Fibroblast of gingiva (primary cell): ENCODE measurements at places on chromosomes 6 and 20.
A peak's percentile ranks its signal among the peaks of the same experiment; 100 is the strongest.

DNA sequence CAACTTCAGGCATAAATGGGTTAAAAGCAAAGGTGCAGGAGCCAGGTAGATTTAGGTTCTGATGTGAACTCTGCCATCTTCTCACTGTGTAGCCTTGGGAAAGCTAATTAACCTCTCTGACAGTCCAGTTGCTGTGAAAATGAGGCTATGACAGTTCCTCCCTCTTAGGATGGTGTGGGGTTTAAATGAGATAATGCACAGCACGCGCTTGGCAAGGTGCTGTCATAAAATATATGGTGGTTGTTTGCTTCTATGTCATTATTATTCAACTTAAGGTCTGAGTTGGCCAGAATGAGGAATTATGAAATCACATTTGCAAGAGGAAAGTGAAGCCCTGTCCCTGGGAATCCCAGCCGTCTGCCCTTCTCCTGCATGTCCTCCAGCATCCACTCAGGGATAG is 15.5 kb upstream of the BCAS1 start:
- DNase-seq, result no peak

GRCh38 chr6:11595903-11596302 is 58.4 kb downstream of the TMEM170B start:
- no peak for DNase-seq

DNA sequence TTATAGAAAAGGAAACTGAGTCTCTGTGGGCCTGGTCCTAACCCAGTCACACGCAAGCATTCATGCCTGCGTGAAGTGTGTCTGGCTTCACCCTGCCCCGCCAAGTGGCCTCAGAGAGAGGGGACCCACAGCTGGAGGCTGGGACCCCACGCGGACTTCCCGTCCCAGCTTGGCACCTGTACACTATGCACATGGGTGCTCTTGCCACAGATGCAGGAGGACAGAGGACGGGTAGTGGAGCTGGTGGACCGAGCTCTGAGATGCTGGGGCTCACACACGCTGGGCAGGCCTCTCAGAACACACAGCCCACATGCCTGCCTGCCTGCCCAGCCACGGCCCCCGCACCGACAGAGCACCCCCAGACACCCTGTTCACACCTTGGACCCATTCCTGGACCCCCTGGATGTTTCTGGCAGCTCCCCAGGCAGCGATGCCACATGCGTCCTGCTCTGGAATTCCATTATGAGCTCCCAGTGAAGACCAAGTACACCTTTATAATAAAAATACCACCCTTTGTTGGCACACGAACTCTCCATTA is 24.9 kb upstream of the SMOC2 start:
- no peak for DNase-seq

- no peak for DNase-seq
Measured at GRCh38 chr6:142489722-142490610, 188.2 kb downstream of the ADGRG6 start.

DNA sequence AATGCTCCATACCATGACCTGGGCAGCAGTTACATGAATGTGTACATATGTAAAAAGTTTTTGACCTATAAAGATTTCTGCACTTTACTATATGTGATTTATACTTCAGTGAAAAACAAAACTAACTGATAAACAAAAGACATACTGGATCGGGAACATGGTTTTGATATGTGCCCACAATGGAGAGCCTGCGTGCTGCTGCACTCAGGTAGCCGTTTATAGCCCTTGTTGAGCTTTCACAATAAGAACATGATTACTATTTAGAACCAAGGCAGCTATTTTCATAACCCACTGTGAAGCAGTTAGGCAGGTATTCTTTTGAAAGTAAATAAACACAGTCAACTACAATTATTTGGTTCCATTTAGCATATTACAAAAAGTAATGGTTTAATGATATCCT is 195.9 kb upstream of the RAB32 start:
- no peak for DNase-seq

DNA sequence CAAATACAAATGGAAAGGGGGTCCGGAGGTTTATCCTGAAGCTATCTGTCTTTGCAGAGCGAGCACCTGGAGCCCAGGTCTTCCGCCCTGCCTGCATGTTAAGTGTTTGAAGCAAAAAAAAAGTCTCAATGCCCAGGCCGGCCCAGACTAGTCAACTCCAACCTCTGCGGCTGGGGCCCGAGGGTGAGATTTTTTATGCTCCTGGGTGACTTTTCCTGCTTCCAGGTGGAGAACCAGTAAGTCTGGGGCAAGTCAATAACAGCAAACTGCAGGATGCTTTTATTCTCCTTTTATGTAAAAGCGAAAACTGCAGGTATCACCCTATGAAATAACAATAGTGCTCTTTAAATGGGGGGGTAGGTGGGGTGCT is 2.0 kb upstream of the ZBP1 start:
- no peak for DNase-seq

DNA sequence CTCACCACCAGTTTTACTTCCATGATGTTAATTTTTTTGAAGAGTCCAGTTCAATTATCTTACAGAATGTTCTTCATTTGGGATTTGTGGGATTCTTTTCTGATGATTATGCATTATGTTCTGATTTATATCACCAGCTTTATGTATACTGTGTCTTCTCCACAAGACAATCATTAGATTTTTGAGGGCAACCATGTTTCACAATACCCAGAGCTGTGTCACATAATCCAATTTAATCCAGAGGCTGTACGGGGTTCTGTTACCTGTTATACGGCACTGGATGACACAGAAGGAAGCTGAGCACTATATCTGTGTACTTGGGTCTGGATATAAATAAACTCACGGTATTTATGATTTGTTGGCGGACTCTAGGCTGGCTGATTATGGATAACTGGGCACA is 41.6 kb upstream of the RPN2 start:
- no peak for DNase-seq

GRCh38 chr6:41160933-41161332 is 2.0 kb downstream of the TREM2 start:
- no peak for DNase-seq

DNA sequence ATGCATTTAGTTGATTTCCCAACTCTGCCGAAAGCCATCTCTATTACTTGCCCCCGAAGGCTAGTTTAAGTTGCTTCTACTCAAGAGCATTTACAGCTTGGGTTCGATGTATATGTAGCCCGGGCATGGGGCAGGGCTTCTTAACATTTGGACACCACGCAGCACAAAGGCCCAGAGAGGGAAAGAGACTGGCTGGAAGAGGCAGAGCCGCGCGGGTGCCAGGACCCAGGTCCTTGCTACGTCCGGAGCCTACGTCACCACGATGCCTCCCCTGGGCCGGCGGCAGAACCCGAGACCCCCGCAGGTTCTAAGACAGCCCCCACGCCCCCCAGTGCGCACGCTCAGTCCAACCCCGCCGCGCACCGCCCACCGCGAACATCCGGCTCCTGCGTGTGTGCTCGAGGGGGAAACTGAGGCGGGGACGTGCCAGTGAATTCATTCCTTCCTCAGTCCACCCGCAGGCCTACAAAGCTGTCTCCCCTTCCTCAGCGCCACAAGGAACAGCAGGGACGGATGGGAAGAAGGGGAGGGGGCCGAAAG is 367 bp upstream of the PCIF1 start:
- DNase-seq, result peak; percentile 30

- DNase-seq, result no peak
Measured at GRCh38 chr6:6169141-6169540, 151.3 kb downstream of the F13A1 start.

GRCh38 chr20:45085867-45086266 is 15.1 kb downstream of the KCNS1 start:
- no peak for DNase-seq

GRCh38 chr6:52573295-52573694 is 3.6 kb downstream of the TRAM2 start:
- DNase-seq, result no peak

DNA sequence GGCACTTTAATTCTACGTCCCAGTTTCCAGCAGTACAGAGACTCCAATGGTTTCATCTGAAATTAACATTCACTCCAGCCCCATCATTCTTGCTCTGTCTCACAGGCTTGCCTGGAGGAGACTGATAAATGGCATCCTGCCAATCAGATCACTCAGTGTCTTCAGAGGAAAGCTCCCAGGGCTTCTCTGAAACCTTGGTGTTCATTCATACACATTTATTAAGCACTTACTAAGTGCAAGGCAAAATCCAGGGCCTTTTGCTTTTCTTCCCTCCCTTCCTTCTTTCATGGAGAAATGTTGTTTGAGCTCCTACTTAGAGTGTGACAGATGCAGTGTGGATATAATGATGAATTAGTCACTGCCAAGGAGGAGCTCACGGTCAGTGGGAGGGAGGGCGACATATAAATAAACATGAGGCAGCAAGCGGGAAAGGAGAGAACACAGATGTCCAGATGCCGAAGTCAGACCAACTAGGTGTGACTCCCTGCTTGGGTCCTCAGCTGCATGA is 106.7 kb upstream of the DTNBP1 start:
- DNase-seq, result no peak

DNA sequence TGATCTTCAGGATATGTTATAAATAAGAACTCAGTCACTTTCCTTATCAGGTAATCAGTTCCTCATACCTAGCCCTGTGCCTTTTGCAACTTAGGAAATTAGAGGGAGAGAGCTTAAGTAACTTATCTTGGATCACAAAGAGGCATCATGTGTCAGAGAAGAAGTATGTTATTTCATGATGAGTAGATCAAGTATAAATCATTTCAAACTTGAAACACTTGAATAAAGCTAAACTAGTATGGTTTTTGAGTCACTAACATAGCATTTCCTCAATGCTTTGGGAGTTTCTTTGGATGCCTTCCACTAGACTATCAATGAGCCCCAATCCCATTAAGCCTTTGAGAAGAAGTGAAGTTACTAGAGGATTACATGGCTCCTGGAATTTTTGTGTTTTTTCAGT is 102.6 kb upstream of the TNFAIP3 start:
- DNase-seq, result peak; percentile 42

- DNase-seq, result no peak
Measured at GRCh38 chr6:43077333-43077809, 1.3 kb downstream of the PTK7 start.

- no peak for DNase-seq
Measured at GRCh38 chr6:126531286-126531685, 191.4 kb downstream of the CENPW start.

GRCh38 chr6:20024316-20024673 is 187.1 kb downstream of the ID4 start:
- no peak for DNase-seq

DNA sequence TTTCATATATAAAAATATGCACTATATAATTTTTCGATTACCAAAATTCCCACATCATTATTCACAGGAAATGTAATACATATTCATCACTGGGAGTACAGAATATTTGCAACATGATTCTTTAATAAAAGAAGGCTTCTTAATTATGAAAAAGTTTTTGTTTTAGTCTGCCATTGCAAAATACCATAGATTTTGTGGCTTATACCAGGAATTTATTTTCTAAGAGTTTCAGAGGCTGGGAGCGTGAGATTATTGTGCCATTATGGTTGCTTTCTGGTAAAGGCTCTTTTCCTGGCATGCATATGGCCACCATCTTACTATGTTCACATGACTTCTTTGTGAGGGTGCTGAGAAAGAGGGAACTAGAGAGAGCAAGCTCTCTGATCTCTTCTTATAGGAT is 306.9 kb upstream of the ADGRB3 start:
- no peak for DNase-seq

GRCh38 chr20:48815537-48815936 is 12.3 kb downstream of the PREX1 start:
- DNase-seq, result no peak

DNA sequence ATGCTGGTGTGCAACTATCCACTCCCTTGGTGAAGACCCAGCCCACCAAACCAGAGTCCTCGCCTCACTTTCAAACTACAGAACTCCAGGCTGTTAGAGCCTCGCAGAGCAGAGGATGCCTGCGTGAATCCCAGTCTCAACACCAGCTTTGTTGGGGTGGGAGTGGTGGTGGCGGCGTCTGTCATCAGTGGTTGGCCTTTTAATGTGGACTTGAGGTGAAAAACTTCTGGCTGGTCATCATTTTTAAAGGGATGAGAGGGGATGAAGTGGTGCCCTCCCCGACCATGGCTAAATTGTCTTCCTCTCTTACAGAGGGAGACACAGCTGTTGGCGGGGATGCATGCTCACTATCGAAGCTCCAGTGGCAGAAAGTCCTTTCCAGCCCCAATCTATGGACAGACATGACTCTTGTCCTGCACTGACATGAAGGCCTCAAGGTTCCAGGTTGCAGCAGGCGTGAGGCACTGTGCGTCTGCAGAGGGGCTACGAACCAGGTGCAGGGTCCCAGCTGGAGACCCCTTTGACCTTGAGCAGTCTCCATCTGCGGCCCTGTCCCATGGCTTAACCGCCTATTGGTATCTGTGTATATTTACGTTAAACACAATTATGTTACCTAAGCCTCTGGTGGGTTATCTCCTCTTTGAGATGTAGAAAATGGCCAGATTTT is 54.9 kb downstream of the EZR start:
- no peak for DNase-seq

DNA sequence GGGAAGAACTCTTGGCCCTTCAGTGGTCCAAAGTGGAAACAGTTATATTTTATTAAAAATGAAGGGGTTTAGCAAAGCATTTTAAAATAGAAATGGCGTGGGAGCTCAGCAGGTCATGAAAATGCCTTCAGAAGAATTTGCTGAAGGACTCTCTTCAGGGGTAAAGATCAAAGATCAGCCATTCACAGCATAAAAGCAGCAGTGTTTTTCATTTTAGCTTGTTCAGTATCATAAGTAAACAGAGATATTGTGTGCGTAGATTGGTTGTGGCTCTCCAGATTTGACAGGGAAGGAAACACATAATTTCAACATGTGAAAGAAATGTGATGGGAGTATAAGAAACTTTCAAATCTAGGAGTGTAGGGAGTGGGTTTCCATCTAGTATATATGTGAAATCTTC is 519.2 kb upstream of the MAP3K7 start:
- DNase-seq, result no peak

DNA sequence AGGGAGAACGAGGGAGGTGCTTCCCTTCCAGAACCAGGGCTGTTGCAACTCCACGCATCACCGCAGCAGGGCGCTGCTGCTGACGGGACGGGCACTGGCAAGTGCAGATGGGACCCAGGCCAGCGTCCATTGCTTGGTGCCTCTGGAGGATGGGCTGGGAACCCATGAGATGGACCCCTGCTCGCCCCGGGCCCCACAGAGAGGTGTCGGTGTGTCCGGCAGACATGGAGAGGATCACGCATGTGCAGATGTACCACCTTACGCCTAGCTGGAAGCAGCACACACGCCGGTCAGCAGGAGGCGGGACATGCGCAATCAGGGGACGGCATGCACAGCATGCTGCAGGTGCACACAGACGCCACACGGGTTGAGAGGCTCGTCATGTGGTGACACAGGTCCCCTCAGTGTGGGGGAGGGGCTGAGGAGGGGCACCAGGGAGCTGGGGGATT is 5.7 kb downstream of the CABLES2 start:
- no peak for DNase-seq
